Activated T-cell treated with anti-CD3 and anti-CD28 coated beads, Interleukin-2, amount 50 U/mL, for 1 hour (primary cell): ENCODE measurements at places on chromosomes 11 and 22.

- peak; percentile 84 for DNase-seq
Measured at GRCh38 chr22:49929211-49929979, 11.0 kb downstream of the CRELD2 start.

DNA sequence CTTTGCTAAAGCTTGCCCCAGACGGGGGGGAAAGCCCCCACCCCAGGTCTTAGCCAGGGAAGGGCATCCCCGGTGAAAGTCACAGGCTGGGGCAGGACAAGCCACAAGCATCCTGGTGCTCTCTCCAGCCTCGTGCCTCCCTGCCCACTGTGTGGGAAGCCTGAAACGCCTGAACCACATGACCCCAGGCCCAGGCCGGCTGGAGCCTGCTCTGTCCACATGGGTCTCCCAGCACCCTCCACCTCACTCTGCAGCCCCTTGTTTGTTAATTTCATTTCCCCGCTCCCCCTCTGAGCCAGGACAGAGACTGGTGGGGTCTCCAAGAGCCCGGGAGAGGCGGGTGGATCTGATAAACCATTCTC, 58.3 kb upstream of the TCF20 start:
- no peak for DNase-seq

GRCh38 chr11:30313580-30313979, 9.3 kb upstream of the ARL14EP start:
- no peak for DNase-seq

- DNase-seq: no peak
Measured at GRCh38 chr11:95585752-95586077, 203.9 kb downstream of the FAM76B start.

DNA sequence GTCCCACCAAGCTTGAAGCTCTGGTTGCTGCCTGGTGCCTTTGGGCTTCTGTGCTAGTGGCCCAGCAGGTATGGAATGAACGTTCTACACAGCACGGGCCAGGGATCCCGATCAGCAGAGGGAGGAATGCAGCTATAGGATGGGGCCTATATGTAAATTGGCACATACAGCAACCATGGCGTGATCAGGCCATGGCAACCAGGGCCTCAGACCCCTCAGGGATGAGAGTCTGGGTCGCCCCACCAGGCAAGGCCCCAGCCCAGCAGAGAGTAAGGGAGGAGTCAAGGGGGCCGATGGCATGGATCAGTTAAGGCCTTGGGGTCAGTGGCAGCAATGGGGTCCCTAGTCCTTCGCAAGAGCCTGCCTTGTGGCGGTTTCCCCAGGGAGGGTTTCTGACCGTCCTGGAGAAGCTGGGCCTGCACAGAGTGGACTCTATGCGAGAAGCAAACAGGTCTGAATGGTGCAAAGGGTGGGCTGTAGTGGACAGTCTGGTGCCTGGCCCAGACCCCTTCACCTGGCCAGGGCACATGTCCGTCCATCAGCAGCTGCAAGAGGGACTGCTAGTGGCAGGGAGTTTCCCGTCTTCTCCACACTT, 98.6 kb downstream of the RPS6KA4 start:
- DNase-seq: no peak

DNA sequence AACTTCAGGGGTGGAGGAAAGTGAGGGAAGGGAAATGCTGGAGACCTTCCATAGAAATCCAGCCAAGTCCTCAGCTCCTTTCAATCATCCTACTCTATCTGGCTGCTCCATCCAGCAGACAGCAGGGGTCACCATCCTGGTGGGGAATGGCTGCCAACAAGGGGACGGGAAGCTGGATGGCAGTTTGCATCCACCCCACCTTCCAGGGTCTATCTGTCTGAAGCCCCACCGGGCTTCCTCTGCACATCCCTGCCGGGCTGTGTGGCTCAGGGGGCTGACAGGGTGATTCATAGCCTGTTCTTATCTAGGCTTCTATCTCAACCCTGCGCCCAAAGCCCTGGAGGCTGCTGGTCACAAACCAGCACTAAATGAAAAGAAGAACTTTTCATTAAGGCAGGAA, 1.1 kb downstream of the SYTL2 start:
- DNase-seq: peak; percentile 47

GRCh38 chr11:66570079-66570849, 1.9 kb upstream of the CTSF start:
- DNase-seq: no peak

GRCh38 chr22:27632451-27633295, 168.9 kb downstream of the MN1 start:
- no peak for DNase-seq

GRCh38 chr11:134231958-134232659, 7.6 kb downstream of the VPS26B start:
- no peak for DNase-seq

DNA sequence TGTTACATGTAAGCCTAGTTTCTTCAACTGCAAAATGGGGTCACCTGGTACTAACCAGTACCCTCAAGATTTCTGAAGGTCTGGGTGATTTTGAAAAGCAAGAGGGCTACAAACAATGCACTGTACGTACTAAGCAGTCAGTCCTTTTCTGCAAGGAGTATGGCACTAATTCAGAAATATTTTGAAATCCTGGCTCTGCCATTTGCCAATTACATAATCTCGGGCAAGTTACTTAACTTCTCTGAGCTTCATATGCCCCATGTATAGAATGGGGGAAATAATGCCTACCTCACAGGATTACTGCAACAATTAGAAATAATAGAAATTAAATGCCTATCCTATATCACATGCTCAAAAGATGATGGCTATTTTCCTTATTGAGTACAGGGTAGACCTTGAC, 60.7 kb upstream of the CCDC89 start:
- DNase-seq: no peak

DNA sequence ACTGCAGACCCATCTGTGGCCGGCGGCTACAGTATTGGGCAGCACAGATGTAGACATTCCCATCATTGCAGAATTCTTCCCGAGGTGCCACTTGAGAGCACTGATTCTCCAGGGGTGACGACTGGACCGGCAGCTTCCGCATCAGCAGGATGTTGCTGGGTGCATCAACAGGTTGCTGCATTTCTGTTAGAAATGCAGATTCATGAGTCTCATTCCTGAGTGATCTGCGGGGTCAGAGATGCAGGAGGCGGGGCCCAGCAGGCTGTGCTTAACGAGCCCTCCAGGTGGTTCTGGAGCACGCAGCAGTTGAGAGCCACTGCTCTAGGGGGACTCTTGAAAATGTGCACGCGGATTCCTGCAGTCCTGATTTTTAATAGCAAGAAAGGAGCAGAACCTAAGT, 321.8 kb downstream of the TBC1D22A start:
- no peak for DNase-seq

DNA sequence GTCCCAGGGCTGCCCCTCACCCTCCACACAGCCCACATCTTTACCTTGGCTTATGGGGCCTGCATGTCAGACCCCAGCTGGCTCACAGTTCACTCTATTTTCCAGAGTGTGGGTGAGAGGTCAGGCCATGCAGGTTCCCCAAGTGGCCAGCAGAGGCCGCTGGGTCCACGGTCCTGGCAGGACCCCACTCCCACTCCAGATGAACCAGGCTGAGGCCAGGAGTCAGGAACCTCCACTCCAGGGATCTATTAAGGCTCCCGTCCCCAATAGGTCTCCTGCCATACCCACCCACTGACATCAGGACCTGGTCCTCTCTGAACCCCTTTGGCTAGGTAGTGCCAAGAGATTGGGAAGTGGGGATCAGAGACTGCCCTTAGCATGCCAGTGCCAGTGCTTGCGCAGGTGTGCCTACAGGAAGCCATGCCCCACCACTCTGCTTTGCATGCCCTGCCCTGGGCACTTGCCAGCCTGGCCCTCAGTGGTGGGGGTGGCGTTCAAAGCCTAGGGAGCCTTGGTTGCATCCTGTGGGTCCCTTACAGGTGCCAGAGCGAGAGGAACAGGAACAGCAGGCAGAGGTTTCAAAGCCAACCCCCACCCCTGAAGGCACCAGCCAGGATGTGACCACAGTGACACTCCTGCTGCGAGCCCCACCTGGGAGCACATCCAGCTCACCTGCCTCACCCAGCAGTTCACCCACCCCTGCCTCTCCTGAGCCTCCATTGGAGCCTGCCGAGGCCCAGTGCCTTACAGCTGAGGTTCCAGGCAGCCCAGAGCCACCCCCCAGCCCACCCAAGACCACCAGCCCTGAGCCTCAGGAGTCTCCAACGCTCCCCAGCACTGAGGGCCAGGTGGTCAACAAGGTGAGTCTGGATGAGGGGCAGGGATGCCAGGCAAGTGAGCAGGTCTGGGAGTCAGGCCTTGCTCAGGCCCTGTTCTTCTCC, 8.3 kb downstream of the SMTN start:
- peak; percentile 48 for DNase-seq

- DNase-seq: no peak
Measured at GRCh38 chr11:100681064-100681502, 6.0 kb upstream of the ARHGAP42 start.

DNA sequence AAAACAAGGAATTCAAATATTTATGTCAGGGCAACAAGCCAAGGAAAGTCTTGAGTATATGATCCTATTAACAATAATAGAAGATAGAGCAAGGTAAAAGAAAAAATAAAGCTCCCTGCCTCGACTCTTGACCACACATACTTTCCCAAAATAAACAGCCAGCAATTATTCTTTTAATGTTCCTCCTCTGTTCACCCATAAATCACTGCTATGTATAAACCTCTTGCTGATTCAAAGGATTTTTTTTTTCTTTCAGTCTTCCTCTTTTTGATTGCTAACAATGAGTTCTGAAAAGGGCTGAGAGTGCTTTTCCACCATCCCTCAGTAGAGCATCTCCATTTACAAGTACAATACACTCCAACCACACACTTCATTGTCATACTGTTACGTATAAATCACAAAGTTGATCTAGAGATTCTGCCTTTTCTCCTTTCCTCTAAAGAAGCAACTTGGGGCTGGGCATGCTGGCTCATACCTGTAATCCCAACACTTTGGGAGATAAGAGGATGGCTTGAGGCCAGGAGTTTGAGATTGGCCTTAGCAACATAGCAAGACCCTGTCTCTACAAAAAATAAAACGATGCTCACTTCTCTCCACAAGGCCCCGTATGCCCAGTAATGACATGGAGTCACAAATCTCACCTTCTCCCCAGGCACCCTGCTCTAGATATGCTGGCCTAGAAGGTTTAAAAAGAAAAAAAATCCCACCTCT, 24.0 kb downstream of the RAB30 start:
- DNase-seq: no peak

DNA sequence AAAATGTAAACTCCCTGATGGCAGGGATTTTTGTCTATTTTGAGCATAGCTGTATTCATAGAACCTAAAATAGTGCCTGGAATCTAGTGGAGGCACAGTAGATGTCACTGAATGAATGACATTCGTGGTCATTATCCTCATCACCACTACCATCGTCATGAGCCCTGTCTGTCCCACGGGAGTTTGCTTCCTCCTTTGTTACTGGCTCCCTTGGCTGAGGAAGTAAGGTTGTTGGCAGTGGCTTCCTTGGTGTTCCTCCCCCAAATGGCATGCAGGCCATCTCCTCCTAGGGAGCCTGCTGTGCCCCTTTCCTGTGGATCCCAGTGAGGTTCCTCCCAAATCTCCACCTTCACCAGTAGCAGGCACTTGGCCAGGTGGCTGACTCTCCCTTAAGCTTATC, 183.0 kb downstream of the CEP164 start:
- DNase-seq: no peak

GRCh38 chr22:33332538-33332937, 274.4 kb upstream of the SYN3 start:
- no peak for DNase-seq

DNA sequence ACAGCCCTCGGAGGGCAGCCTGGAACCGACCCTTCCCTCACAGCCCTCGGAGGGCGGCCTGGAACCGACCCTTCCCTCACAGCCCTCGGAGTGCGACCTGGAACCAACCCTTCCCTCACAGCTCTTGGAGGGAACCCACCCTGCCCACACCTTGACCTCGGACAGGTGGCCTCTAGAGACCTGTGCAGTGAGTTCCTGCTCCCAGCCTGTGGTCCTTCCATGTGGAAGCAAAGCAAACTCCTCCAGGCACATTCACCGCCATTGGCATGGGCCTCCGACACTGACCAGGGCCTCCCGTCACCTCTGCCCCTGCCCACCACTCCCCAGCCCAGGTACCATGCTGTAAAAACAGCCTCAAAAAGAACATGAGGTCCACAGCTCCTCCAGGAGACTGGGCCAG, 272.1 kb downstream of the BRD1 start:
- DNase-seq: no peak

GRCh38 chr11:134557571-134558257, 145.7 kb upstream of the B3GAT1 start:
- no peak for DNase-seq
